ENCODE measurements at places on chromosomes 4 and X.

GRCh38 chr4:163217505-163217904 lies 50.8 kb upstream of the NAF1 start:
- DNase-seq = no peak

- no peak for DNase-seq
Measured at GRCh38 chr4:110830461-110830860, 207.6 kb upstream of the PITX2 start.

GRCh38 chrX:106249706-106250379 lies 81.7 kb downstream of the PWWP3B start:
- DNase-seq = no peak

- peak; percentile 4 for DNase-seq
Measured at GRCh38 chrX:124863303-124863702, 456.4 kb upstream of the TEX13C start.

DNA sequence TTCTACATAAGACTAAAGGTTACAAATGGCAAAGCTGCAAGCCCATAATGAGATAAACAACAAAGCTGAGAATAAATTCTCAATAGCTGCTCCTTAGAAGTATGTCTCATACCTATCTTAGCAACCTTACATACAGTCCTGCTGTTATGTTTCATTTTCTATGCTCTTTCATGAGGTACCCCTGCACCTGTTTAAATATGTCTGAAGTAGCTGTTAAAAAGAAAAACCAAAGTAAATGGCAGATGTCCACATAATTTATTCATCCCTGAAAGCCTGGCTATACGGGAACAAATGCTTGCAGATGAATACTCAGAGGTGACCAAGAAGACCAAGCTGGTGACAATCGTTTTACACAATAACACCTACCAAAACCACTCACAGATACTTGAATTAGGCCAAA lies 22.5 kb downstream of the PPA2 start:
- no peak for DNase-seq

GRCh38 chrX:16002185-16002584 lies 121.2 kb upstream of the GRPR start:
- no peak for DNase-seq

DNA sequence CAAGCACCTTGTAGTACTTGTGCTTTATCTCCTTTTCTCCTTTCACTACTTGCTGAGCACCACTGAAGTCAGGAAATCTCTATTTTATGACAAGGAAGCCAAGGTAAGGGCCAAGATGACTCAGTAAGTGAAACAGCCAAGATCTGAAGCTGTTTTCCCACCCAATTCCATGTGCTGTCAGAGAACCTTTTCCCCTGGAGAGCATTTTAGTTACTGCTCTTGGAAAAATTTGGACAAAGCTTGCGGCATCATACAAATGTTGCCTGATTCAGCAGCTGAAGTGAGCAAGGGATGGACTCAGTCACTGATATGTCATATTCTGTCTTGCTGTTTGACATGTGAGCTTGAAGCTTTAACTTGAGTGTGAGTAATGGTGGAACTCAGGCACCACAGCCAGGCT lies 391.4 kb downstream of the RAB28 start:
- DNase-seq = no peak

DNA sequence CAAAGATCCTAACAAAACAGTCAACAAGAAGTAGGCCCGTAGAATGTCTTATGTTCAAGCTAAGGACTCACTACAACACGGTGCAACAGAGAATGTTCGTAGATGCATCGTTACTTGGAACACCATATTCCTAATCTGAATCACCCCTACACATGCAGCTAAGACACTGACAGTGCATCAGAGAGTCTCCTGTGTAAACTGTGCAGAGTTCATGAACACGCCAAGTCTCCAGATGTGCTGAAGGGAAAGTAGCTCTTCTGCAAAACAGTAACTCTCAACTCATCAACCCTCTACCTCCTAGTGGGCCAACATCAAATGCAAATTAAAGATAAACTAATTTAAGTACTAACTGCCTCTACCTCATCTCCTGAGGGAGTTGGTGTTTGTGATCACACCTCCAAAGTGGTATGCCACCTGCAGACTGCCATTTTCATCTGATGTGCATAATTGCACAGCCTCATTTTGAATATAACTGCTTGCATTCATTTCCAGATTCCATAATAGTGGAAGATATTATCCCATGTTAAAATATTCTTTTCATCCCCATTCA lies 73.5 kb downstream of the MOSPD2 start:
- no peak for DNase-seq

GRCh38 chrX:54288277-54288676 lies 69.6 kb downstream of the WNK3 start:
- DNase-seq = no peak

DNA sequence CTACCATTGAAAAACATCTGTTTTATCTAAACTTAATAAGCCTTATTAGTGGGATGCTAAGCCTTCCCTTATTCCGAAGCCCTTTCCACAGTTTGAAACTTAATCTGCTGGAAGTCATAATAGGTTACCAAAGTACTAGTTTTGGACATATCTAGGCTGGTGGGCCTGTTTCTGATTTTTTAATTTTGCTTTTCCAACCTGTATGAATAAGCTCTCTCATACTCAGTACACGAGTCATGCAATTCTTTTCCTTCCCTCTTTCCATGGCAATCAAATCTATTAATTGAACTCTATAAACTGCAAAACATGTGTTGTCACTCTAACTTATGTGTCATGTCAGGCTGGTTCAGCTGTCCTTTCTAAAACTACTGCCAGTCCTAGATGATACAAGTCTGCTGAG lies 91.0 kb downstream of the AMMECR1 start:
- DNase-seq = no peak

DNA sequence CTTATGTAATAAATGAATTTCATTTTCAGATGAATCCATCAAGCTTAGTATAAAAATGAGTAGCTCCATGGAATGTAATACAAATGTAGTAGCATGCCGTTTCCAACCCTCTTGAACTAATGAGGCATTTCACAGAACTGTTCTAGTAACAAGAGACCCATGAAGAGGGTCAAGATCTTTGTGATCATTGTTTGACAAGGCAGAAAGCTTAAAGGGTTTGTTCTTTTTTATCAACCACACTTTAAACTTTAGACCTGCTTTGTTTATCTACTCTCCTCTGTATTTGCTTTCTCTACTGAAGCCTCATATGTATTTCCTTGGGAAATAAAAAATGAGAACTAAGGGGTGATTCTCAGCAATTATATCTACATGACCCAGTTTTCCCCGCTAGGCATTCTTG lies 513.9 kb downstream of the ARAP2 start:
- no peak for DNase-seq
